Stimulated activated CD4-positive, alpha-beta T cell treated with anti-CD3 and anti-CD28 coated beads, Interleukin-15, amount 100 ng/mL, for 48 hours (primary cell): ENCODE measurements at places on chromosomes 13 and 19.

DNA sequence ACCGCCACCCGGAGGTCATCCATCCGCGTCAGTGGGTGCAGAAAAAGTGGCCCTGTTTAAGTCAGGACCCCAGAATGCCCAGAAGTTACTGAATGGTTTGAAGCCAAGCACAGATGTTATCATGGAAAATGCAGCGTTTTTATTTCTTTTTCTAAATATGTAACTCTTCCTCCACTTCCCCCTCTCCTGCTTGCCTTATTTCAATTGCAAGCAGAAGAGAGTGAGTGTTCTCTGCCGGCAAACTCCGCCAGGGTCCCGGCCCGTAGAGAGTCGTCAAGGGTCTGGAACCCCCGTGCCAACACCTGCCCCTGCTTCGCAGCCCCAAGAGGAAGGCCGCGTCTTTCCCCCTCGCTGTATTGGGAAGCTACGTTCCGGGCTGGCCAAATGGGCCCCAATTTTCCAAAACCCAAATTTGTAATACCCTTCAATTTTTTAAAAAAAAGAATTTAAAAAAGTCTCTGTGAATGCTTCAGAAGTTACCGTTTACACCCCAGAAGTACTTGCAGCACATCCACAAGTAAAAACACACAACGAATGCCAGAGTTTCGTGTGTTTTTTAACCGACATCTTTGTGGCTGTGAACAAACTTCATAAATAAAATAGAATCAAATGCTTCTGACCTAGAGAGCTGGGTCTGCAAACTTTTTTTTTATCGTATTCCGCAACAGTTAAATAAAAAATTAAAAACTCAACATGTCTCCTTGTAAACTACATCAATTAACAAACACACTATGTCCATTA, 712 bp upstream of the PDX1 start:
- no peak for DNase-seq

DNA sequence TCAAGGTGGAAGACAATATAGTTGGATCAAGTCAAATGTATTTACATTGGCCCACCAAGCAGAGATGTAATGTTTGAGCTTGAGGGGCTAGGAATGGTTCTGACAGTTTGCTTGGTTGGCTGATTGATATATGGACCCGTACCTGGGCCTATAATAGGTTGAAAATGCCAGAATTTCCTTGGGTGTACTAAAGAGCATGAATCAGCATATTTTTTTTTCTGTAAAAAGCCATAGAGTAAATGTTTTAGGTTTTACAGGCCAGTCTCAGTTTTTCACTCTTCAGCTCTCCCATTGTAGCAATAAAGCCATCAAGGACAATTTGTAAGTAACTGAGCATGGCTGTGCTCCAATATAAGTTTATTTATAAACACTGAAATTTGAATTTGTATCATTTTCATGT, 26.9 kb downstream of the FXYD5 start:
- no peak for DNase-seq

GRCh38 chr19:55115446-55116065, 1.9 kb downstream of the PPP1R12C start:
- DNase-seq: no peak

- DNase-seq: no peak
Observed at GRCh38 chr19:44615863-44616247, 2.5 kb downstream of the IGSF23 start.

DNA sequence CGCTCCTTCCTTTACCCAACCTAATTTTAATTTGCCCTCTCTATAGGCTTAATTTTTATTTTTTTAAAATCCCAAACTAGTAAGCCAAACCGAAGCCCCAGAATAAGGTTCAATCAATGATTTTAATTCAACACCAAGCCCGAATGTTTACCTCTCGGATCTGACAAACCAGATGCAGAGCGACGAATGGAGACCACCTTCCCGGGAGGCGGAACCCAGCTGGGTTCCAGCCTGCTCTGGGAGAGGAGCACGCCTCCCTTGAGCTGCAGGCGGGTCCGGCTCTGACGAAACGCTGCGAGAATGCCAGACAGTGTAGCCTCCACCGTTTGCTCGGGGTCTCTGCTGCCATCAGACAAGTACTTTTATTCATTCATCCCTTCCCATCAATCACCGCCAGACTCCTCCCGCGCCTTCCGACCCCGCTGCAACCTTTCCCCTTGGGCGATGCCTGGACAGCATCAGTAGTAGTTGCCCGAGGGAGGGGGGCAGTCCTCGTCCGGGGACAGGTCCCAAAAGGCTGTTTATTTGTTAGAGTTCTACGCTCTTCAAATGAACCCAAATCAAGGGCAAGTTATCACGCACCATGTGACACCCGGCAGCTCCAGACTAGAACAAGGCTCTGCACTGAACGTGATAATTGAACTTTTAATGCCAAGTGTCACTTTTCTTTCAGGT, 752 bp upstream of the EDNRB start:
- DNase-seq: no peak

- DNase-seq: no peak
Observed at GRCh38 chr13:97544031-97544765, 110.2 kb downstream of the RAP2A start.

GRCh38 chr13:83546476-83546875, 335.8 kb downstream of the SLITRK1 start:
- no peak for DNase-seq

DNA sequence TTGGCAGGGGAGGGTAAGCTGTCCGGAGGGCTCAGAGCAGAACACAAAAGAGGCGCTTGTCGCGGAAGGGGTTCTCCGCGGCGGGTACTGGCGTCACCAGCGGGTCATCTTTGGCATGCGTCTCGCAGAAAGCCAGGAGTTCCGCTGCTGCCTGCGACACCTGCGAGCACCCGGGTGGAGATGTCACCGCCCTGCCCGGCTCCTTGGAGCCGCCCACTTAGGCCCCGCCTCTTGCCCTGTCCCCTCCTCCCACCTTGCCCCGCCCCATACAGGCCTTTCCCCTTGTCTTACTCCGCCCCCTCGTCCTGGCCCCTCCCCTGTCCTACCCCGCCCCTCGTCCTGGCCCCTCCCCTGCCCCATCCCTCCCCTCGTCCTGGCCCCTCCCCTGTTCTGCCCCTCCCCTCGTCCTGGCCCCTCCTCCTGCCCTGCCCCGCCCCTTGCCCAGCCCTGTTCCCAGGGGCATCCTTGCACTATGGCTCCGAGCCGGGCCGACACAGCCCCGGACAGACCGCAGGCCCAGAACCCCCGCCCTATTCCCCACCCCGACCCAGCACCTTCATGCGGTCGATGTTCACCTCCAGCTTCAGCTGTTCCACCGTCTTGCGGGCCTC, 1.9 kb downstream of the GNG8 start:
- peak; percentile 98 for DNase-seq

DNA sequence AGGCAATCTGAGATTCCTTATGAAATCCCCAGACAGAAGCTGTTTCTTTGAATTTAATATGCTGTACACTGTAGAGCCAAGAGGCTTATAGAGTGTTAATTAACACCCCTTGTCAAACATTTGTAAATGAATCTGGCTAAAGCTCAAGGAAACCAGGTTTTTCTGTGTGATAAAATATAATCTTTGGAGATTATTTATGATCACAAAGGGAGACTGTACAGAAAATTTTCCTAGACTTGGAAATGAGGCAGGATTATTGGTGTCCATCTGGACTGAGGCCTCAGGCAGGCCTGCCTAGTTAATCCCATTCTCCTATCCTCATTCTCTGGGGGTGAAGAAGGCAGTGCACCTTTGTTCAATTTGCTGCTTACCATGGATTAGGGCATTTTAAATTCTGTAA, 17.8 kb downstream of the KL start:
- no peak for DNase-seq

DNA sequence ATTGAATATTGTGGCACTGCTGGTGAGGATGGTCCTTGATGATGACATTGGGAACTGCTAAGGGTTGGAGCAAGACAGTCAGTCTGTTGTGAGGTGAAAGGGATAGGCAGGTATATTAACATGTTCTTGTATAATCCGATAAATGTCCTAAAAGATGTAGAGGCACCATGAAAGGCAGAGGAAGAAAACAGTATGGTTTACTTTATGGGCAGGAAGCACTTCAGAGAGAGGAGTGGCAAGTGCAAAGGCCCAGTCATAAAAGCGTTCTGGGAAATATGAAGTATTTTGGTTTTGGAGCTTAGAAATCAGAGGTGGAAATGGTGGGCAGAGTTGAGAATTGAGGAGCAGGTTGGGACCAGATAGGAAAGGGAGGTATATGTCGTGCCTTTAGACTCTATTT, 9.5 kb downstream of the NUP58 start:
- no peak for DNase-seq

DNA sequence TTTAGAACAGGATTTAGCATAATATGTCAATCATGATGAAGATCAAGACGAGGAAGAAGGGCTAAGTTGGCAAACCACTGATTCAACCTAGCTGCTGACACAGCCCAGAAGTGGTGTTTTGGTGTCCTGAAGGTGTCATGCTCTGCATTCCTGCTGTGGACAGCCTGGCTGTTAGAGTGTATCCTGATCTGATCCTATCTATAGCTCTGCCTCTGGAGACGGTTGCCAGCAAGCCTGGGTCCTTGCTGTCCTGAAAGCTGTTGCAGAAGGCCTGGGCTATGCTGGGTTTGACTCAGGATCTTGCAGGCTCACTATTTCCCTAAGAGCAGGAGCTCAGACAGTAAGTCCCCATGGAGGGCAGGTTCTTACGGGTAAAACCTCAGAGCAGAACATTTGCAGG, 416.4 kb downstream of the TSHZ3 start:
- no peak for DNase-seq

DNA sequence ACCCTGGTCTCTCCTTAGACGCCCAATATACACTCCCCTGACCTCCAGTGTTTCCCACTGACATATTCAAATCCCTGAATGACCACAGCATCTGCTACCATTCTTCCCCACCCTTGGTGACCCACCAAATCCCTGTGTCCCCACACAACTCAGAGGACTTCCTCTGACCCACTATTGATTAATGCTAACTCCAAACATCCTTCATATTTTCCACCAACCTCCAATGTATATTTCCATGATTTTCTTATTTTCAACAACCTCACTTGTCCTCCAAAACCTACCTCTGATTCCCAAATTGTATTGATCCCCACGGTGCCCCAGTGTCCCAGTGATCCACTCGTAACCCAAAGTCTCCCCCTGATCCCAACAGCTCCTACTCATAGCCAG, 526 bp upstream of the DMWD start:
- no peak for DNase-seq

DNA sequence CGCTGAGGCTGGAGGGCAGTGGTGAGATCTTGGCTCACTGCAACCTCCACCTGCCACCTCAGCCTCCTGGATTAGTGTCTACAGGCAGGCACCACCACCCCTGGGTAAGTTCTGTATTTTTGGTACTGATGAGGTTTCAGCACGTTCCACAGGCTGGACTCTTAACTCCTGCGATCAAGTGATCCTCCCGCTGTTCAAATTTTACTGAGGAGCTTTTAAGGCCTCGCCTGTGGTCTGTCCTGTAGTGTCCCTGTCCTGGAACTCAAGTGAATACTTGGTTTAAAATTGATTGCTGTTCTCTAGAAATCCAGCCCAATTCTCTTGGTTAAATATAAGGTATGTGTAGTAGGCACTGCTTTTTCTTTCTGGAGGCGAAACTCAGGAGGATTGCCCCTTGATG, 65.2 kb downstream of the DPRX start:
- DNase-seq: no peak

DNA sequence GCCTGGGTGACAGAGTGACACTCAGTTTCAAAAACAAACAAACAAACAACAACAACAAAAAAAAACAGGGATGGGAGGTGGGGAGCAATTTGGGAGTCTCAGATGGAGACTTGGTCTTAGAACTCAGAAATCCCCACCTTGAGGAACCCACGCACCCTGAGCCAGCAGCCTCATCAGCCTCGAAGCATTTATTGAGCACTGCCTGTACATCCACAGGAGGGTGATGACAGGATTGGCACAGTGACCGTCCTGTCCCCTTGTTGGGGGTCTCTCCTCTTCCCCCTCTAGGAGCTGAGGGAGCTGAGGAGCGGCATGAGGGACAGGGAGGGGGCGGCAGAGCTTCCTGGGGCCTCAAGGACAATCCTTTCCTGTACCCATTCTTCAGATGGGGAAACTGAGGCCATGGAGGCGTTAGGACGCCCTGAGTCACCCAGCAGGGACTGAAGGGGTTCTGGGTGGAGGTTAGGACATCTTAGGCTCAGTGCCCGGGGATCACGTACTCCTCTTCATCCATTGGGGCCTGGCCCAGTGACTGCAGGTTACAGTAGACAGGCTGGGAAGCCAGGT, 5.6 kb downstream of the GDF15 start:
- DNase-seq: no peak

DNA sequence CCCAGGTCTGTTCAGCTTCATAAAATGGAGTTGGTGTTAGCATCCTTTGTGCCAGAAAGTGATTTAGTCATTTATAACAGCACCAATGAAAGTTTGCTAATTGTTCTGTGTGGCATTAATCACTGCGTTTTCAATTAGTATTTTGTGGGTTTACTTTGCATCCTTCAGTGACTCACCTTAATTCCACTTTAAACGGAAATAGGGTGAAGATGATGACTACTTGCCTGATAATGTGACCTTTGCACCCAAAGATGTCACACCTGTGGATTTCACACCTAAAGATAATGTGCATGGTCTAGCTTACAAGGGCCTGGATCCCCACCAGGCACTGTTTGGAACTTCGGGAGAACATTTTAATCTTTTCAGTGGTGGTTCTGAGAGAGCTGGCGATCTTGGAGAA, 15.0 kb downstream of the GPATCH1 start:
- DNase-seq: no peak

- DNase-seq: no peak
Observed at GRCh38 chr13:94968040-94968756, 255.9 kb upstream of the SOX21 start.

- DNase-seq: no peak
Observed at GRCh38 chr19:10726268-10726667, 8.4 kb downstream of the DNM2 start.

GRCh38 chr19:43668406-43669109, 1.4 kb downstream of the PLAUR start:
- DNase-seq: peak; percentile 99

- no peak for DNase-seq
Observed at GRCh38 chr19:38920602-38921419, 8.8 kb upstream of the CCER2 start.

DNA sequence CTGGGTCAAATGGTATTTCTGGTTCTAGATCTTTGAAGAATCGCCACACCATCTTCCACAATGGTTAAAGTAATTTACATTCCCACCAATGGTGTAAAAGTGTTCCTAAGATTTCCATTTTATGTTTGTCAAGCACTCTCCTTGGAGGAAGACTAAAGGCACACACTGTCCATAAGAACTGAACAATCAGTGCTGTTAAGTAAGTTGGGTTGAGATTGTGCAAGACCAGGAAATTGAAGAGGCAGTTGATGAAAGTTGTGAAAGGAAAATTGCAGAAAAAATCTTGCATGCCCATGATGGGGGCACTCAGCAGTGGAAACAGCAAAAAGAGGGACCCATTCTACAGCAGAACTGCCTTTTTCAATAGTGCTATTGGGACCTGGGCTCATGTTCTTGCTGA, 323.6 kb downstream of the DLEU7 start:
- DNase-seq: no peak

- DNase-seq: no peak
Observed at GRCh38 chr13:106373989-106374572, 161.4 kb downstream of the EFNB2 start.

GRCh38 chr13:69274231-69274630, 833.4 kb upstream of the ATXN8OS start:
- DNase-seq: no peak
